Activated T-cell treated with anti-CD3 and anti-CD28 coated beads, Interleukin-2, amount 50 U/mL, for 72 hours (primary cell): ENCODE measurements at places on chromosomes 4 and X. TPM values are rescaled to one million over a fixed set of nuclear protein-coding genes. Genes with fewer than 3 reads are reported as not detected.

Gene PABPC1L2B
- total RNA-seq, result not detected

Gene HTN3
- total RNA-seq, result not detected

Gene KLB
- not detected for total RNA-seq

Gene RAB40A
- 0.21 TPM for total RNA-seq

Gene UGT2A3
- total RNA-seq, result not detected

Gene EDA
- 2.2 TPM for total RNA-seq

Gene PAK3
- total RNA-seq, result 1.8 TPM

Gene NDST3
- not detected for total RNA-seq

Gene TRPC5OS
- not detected for total RNA-seq

Gene GCNA
- 8.4 TPM for total RNA-seq

Gene HS3ST1
- not detected for total RNA-seq

Gene DCAF4L1
- 0.24 TPM for total RNA-seq

Gene PRR32
- not detected for total RNA-seq

Gene MAGEB1
- total RNA-seq, result not detected

Gene L1CAM
- 2.1 TPM for total RNA-seq

Gene NDST4
- not detected for total RNA-seq

Gene RAB39B
- total RNA-seq, result 36.4 TPM

Gene GPRIN3
- total RNA-seq, result 32.3 TPM

Gene DDX53
- not detected for total RNA-seq

Gene TMA16
- total RNA-seq, result 37.1 TPM

Gene CXCL3
- not detected for total RNA-seq

Gene MAP3K15
- total RNA-seq, result 0.83 TPM

Gene SULT1E1
- not detected for total RNA-seq

Gene CTAG2
- total RNA-seq, result not detected

Gene MORF4L2
- total RNA-seq, result 154 TPM

Gene SSX4
- total RNA-seq, result not detected

Gene EVC2
- total RNA-seq, result 2.2 TPM

Gene FAM156B
- total RNA-seq, result 14.6 TPM

Gene LCORL
- 8.4 TPM for total RNA-seq

Gene FAAH2
- total RNA-seq, result 29.4 TPM

Gene MAGEB17
- total RNA-seq, result not detected

Gene COL4A6
- total RNA-seq, result not detected

Gene ZFP92
- total RNA-seq, result 2.4 TPM

Gene UGT2B15
- not detected for total RNA-seq

Gene IQCM
- not detected for total RNA-seq

Gene ADGRG4
- not detected for total RNA-seq

Gene TSPAN6
- total RNA-seq, result 0.43 TPM

Gene ZNF141
- total RNA-seq, result 32.0 TPM

Gene RASGEF1B
- 7.3 TPM for total RNA-seq

Gene JAKMIP1
- total RNA-seq, result 9.0 TPM

Gene SH3D19
- not detected for total RNA-seq

Gene CSAG1
- total RNA-seq, result not detected

Gene NSG1
- total RNA-seq, result 3.2 TPM

Gene DCAF8L2
- total RNA-seq, result not detected

Gene MUC7
- not detected for total RNA-seq

Gene EDA2R
- 10.5 TPM for total RNA-seq

Gene TCEAL4
- 12.9 TPM for total RNA-seq

Gene FAT1
- total RNA-seq, result 0.36 TPM
